Posterior cingulate gyrus (tissue), 11 donors: ENCODE measurements at places on chromosomes 7 and 10.
A peak's percentile ranks its signal among the peaks of the same experiment; 100 is the strongest.

- no peak for DNase-seq
Measured at GRCh38 chr10:77296534-77297392, 340.8 kb downstream of the KCNMA1 start.

DNA sequence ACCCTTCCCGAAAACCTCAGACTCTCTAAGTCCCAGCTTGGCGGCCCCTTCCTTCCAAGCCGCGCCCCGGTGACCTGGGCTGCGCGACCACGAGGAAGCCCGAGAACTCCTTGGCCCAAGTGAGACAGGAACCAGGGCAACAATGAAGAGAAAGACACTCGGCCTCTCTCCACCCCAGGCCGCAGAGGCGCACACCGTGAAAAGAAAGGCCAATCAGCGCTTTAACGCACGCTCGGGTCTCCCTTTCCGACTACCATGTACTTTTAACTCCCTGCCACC lies 166.4 kb upstream of the PPP1R3A start:
- DNase-seq: no peak

DNA sequence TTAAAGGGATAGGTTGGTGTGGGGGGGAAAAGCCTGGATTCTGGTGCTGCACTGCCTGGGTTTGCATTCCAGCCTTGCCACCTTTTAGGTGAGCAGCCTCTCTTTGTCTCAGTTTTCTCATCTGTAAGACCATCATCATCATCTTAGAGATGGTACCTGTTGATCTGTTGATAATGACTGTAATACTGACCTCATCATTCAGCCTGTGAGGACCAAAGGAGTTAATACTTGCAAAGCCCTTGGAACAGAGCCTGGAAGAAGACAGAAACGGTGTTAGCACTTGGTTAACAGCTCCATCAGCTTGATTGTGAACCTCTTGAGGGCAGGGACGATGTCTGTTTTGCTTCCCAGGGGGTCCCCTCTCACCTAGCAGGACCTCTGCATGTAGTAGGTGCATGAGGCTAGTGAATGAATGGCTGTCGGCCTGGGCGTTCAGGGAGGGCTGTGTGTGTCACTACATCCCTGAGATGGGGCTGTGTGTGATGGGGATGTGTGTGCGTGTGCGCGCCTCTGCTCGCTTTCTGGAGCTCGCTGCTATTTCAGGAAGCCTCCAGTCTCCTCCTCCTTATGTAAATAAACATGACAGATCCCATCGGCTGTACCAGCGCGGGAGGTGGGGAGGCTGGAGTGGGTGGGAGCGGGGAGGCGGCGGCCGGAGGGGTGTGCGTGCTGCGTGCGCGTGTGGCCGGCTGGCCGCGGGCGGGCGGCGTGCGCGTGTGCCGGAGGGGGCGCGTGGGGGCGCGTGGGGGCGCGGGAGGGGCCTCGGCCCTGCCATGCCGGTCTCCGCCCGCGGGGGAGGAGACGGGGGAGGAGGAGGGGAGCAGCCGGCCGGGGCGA lies 61.2 kb downstream of the NEURL1 start:
- peak; percentile 95 for DNase-seq

DNA sequence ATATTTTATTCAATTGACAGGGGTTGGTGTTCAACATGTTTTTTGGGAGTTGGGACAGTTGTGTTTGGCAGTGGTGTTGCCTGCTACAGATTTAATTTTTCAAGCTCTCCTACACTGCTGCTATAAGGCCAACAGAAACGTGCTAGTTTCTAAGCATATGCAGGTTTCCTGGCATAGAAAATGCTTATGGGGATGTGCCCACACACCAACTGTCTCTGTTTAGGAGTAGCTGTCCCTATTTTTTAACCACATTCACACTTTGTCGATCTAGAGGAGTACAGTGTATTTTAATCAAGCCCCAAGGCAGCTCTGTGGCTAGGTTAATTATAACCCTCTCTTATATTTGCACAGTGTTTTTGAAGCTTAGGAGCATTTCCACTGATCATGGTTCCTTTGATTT lies 28.6 kb downstream of the TMEM178B start:
- DNase-seq: no peak

DNA sequence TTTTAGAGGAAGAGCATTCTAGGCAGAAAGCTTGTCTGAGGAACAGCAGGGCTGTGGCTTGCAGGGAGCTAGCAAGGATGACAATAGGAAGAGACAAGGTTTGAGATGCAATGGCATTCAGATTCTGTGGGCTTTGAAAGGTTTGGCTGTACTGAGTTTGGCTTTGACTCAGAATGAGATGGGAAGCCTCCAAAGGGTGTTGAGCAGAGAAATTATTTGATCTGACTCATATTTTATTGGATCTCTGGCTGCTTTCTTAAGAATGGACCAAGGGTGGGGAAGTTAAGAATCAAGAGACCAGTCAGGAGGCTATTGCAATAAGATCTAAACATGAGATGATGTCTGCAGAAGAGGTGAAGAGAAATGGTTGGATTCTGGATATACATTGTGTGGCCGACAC lies 273.2 kb downstream of the CDK14 start:
- no peak for DNase-seq

DNA sequence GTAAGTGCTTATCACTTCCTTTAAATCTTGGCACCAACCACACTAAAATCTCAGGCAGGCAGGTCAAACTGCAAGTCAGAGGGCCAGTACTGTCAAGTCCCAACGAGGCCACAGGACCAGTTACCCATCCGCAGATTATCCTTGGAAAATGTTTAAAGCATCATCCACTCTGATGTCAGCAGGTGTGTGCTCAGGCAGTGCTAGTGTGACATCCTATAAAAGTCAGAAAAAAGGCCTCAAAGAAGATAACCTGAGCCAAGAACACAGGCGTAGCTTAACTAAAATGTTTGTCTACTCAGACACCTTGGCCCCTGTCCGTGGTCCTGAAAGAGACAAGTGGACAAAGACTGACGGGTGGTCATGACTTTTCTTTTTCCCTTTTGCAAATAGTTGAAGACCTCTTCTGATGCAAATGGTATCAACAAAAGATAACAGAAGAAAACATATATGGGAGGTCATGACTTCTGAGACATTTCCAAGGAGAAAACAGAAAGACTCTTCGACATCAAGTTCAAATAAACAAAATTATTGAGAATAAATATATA lies 309.3 kb downstream of the KCNMA1 start:
- DNase-seq: no peak

GRCh38 chr10:11083051-11083450 lies 65.4 kb downstream of the CELF2 start:
- no peak for DNase-seq

DNA sequence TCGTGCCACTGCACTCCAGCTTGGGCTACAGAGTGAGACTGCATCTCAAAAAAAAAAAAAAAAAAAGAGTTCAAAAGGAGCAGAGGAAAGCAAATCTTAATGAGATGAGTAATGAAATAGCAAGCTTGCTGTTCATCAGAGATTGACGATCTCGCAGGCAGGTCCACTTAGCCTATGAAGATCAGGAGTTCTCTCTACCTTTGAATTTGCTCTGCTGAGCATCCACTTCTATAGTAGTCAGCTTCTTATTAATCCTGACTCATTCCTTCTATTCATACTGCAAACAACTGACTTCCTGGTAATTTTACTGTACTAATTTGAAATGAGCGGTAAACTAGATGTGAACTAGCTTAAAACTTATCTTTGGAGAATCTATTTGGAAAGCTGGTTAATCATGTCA lies 1014.6 kb downstream of the GATA3 start:
- DNase-seq: no peak

DNA sequence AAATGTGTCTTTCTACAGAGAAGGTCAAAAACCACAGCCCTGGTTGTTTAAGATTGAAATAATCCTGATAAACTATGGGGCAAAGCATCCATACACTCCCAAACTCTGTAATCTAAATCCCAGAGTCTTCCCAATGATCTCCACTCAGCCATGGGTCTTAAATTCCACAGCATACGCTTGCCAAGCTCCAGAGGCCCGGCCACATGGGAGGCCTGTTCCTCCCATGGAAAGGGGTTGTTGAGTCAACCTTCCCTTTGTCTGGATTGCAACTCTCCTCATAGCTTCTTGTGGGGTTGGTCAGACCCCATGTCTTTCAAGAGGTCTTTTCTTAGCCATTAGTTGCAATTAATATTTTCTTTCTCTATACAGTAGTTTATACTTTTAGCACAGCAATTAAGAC lies 718 bp upstream of the STEAP4 start:
- no peak for DNase-seq
